Left ventricle myocardium inferior (tissue), 1 donor: ENCODE measurements at places on chromosomes 16 and 17. TPM values are rescaled to one million over a fixed set of nuclear protein-coding genes. Genes with fewer than 3 reads are reported as not detected.

TMC7 gene
- 0.69 TPM for total RNA-seq

NPIPB5 gene
- 49.5 TPM for total RNA-seq

TERB1 gene
- total RNA-seq: not detected

HS3ST3A1 gene
- total RNA-seq: 0.16 TPM

DNA sequence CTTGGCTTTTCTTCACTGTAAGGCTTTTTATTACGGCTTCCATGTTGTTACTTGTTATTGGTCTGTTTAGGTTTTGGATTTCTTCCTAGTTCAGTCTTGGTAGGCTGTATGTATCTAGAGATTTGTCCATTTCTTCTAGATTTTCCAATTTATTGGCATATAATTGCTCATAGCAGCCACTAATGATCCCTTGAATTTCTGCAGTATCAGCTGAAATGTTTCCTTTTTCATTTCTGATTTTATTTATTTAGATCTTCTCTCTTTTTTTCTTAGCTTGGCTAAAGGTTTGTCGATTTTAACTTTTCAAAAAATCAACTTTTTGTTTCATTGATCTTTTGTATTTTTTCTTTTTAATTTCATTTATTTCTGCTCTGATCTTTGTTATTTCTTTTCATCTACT lies 18.5 kb downstream of the NLRP1 start:
- peaks cover 12% of the 10 kb centered on the region for H3K27me3 ChIP-seq
- no peak for DNase-seq
- H3K36me3 ChIP-seq: peaks cover 18% of the 10 kb centered on the region
- no peak overlapping the region for H3K27ac ChIP-seq
- H3K4me1 ChIP-seq: no peaks in the 10 kb centered on the region

- DNase-seq: no peak
- H3K27me3 ChIP-seq: no peaks in the 10 kb centered on the region
- H3K36me3 ChIP-seq: peaks cover under 1% of the 10 kb centered on the region
- no peak overlapping the region for H3K4me3 ChIP-seq
Measured at GRCh38 chr17:2450016-2450650, 49.3 kb upstream of the MNT start.

GRCh38 chr16:3021449-3022207 lies 1.5 kb downstream of the TNFRSF12A start:
- H3K4me1 ChIP-seq: peaks cover 62% of the 10 kb centered on the region
- peaks cover 25% of the 10 kb centered on the region for H3K27me3 ChIP-seq
- peak; percentile 84 for DNase-seq
- peak overlapping the region; percentile 98 for H3K27ac ChIP-seq

GRCh38 chr16:3004781-3005284 lies 7.9 kb upstream of the CLDN9 start:
- peak overlapping the region; percentile 46 for H3K27ac ChIP-seq
- DNase-seq: no peak
- peak overlapping the region; percentile 60 for H3K4me3 ChIP-seq
- peaks cover 10% of the 10 kb centered on the region for H3K4me1 ChIP-seq
- H3K36me3 ChIP-seq: no peaks in the 10 kb centered on the region

- no peak for DNase-seq
- no peak overlapping the region for H3K4me3 ChIP-seq
- peak overlapping the region; percentile 86 for H3K27ac ChIP-seq
- H3K36me3 ChIP-seq: peaks cover 55% of the 10 kb centered on the region
- no peaks in the 10 kb centered on the region for H3K27me3 ChIP-seq
- peaks cover 60% of the 10 kb centered on the region for H3K4me1 ChIP-seq
Measured at GRCh38 chr17:1090465-1091189, 89.2 kb downstream of the ABR start.

DNA sequence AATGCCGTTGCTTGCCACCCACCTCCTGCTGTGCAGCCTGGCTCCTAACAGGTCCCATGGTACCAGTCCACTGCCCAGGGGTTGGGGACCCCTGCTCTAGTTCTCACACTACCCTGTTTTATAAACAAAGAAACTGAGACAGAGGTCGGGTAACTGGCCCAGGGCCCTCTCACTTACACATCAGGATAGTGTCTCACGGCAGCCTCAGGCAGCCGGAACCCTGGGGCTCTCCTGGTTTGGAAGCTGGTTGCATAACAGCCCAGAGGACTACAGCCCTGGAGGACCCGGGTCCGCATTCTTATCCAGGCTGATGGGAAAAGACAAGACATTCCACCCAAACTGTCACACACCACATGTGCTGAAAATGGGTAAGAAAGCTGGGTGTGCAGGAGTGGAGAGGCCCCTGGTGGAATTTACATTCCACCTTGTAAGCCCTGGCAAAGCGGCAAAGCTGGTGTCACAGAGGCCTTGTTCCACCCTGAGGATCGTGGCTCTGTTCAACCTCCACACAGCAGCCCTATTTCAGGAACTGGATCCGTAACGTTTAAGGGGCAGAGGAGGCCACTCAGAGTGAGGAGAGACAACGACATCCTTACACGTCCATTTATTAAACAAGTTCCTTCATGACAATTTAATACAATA lies 9.8 kb downstream of the CMTM3 start:
- no peak overlapping the region for H3K4me3 ChIP-seq
- H3K36me3 ChIP-seq: peaks cover 41% of the 10 kb centered on the region
- DNase-seq: no peak
- H3K4me1 ChIP-seq: peaks cover 9% of the 10 kb centered on the region
- no peaks in the 10 kb centered on the region for H3K27me3 ChIP-seq

SDR42E1 gene
- 0.52 TPM for total RNA-seq

- peaks cover 8% of the 10 kb centered on the region for H3K36me3 ChIP-seq
- DNase-seq: no peak
Measured at GRCh38 chr17:1742371-1743087, at the start of gene SERPINF2. TSS of gene SERPINF2 (plus strand) at chr17:1742871. CDS start at chr17:1744996, 2,125 bp downstream.

GUCY2D gene
- total RNA-seq: not detected

YPEL2 gene
- total RNA-seq: 36.3 TPM

DNA sequence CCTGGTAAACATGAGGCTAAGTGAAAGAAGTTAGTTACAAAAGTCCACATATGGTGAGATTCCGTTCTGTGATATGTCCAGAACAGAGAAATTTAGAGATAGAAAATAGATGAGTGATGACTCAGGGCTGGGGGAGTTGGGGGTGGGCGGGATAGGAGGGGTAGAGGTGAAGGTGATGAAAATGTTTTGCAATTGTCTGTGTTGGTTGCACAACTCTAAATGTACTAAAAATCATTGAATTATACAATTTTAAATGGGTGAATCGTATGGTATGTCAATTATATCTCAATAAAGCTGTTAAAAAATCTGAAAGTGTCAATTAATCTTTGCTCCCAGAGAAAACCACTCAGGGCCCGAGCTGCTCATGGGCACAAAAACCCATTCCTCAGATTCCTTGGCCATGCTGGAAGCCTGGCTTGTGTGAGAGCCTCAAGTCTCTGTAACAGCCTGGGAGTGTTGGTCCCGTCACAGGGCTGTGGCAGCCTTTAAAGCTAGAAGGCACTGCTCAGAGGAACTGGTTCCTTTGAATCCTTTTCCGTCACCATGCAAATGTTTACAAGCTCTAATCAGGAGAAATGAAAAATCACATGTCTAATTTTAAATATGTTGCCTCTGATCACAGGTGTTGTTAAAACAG lies 225.3 kb downstream of the WWOX start:
- H3K4me1 ChIP-seq: peaks cover 3% of the 10 kb centered on the region
- no peaks in the 10 kb centered on the region for H3K27me3 ChIP-seq
- no peak for DNase-seq

GRCh38 chr17:29622337-29623282 lies at the start of gene CORO6:
TSS of gene CORO6 (minus strand) at chr17:29622912. CDS start at chr17:29621421, 1,491 bp downstream.
- peaks cover 72% of the 10 kb centered on the region for H3K4me1 ChIP-seq
- peak within 1 kb of the TSS; percentile 73 for H3K4me3 ChIP-seq
- peak; percentile 70 for DNase-seq
- no peaks in the 10 kb centered on the region for H3K36me3 ChIP-seq
- peak within 1 kb of the TSS; percentile 87 for H3K27ac ChIP-seq

GRCh38 chr17:59627770-59628171 lies 8.1 kb downstream of the CLTC start:
- no peaks in the 10 kb centered on the region for H3K27me3 ChIP-seq
- H3K4me1 ChIP-seq: peaks cover 98% of the 10 kb centered on the region
- no peaks in the 10 kb centered on the region for H3K36me3 ChIP-seq
- no peak overlapping the region for H3K27ac ChIP-seq
- no peak for DNase-seq
- H3K4me3 ChIP-seq: no peak overlapping the region

DNA sequence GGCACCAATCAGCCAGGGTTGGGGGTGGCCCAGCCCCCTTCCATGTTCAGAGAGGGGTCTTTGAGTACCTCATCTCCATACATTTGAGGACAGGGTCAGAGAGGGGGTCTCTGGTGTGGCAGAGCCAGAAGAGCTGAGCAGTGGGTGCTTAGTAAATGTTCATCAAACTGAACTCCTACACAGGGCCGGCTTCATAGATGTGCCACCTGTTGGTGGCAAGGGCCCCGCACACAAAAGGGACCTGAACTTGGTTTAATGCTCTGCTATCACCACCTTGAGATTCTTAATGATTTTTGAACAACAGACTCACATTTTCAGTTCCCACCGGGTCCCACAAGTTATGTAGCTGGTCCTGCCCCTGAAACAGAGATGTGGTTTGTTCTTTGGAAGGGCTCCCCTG lies 9.0 kb upstream of the C1QL1 start:
- H3K27me3 ChIP-seq: peaks cover 58% of the 10 kb centered on the region
- DNase-seq: no peak
- peak overlapping the region; percentile 88 for H3K27ac ChIP-seq
- H3K36me3 ChIP-seq: no peaks in the 10 kb centered on the region
- peaks cover 57% of the 10 kb centered on the region for H3K4me1 ChIP-seq
- no peak overlapping the region for H3K4me3 ChIP-seq

DNA sequence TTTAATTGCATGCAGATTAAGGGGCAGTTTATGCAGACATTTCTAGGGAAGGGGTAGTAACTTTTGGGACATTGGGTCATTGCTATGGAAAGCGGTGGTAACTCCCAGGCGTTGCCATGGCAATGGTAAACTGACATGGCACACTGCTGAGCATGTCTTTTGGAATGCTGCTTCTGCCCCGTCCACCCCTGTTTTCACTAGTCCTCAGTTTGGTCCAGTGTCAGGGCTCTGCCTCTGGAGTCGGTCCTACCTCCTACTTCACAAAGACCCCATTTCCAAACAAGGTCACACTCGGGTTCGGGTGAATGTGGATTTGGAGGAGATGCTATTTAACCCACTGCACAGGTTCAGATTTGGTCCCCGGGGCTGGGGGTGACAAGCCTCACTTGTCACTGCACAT lies 2.9 kb downstream of the IL34 start:
- H3K36me3 ChIP-seq: no peaks in the 10 kb centered on the region
- DNase-seq: no peak
- no peak overlapping the region for H3K4me3 ChIP-seq
